ENCODE measurements at places on chromosomes 11 and 22.

DNA sequence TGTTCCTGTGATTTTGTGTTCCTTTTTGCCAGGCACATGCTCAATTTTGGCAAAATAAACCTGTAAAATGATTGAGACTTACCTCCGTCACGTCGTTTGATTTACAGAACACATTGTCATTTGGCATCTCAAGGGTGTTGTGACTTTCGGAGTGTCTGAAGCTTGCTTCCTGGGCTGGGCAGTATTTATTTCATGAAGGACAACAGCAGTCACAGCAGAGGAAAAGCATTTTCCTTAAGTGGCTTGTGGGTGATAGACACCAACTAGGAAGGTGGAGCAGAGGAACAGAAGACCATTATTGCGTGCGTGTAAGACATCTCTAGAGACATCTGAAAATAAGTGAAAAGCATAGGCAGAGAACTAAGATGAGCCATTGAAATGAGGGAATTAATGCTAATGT is 80.2 kb downstream of the SLC36A4 start:
- no peak for DNase-seq

DNA sequence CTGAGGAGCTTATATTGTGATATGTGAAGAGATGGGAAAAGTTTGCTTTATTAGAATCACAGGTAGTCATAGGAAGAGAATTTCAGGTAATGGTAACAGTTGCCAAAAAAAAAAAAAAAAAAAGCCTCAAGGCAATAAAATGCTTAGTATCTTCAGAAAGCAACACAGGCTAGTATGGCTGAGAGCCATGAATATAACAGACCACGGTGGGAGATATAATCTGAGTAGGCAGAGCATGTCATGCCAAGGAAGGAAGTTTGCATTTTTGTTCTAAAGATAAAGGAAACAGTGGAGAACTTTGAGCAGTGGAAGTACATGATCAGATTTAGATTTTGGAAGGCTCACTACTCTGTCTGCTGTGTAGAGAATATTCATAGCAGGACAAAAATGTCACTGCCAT is 211.4 kb downstream of the ETS1 start:
- no peak for DNase-seq

DNA sequence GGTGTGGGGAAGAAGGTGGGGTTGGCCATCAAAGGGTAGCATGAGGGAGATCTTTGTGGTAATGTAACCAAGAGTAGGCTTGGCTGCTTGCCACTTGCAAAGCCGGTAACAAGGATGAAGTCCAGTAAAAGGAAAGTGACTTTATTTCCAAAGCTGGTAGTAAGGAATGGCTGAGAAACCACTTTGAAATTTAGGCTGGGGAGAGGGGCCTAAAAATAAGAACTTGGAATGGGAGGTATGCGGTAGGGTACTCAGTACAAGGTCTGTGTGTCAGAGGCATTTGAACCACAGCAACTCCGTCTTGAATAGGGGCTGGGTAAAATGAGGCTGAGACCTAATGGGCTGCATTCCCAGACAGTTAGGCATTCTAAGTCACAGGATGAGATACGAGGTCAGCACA is 216.0 kb upstream of the ISX start:
- no peak for DNase-seq

DNA sequence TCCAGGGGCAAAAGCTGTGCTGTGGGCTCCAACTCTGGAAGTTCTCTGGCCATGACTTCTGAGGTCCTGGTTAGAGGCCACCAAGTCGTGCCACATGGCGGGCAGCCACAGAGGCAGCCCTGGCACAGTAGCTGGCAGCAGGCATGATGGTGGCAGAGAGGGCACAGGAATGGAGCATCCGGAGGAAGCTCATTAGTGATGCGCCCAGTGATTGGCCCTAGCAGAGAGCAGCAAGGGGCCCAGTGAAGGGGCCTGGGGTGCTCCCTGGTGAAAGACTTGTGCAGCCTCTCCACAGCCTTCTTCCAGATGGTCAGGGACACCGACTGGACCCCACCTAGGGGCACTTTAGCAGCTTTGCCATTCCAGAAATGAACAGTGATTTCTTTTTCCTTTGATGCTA is 7.0 kb downstream of the C11orf16 start:
- DNase-seq: no peak

GRCh38 chr22:41991111-41991510 is 7.5 kb upstream of the WBP2NL start:
- DNase-seq: no peak

GRCh38 chr11:134226806-134227325 is 2.4 kb downstream of the VPS26B start:
- no peak for DNase-seq

DNA sequence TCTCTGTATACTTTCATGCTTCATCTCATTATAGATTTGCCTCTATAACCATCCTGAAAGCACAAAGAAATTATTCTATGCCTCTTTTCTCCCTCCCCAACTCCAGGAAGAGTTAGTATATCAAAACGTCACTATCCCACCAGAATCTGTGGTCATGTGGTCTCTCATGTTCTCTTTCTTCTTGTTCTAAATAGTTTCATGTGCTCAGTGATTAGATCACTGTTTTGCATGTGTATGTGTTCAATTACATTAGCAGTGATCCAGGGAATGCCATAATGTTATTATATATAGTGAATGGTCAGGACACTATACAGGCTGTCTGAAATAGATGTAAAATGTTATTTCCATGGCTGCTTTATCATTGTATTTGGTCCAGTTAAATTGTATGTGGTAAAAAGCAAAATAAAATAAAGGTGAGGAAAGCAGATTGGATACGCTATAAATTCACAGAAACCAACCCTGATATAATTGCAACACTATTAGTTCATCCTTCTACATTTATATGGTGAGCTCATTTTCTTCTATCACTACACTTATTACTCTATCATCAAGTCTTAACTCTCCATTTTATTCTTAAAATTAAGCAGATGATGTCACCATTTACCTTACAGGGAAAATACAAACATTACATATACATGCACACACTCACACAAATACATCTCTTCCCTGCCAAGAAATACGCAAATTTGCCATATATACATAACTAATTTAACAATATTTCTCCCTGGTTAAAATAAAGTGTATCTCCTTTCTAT is 26.9 kb upstream of the ANO5 start:
- no peak for DNase-seq

DNA sequence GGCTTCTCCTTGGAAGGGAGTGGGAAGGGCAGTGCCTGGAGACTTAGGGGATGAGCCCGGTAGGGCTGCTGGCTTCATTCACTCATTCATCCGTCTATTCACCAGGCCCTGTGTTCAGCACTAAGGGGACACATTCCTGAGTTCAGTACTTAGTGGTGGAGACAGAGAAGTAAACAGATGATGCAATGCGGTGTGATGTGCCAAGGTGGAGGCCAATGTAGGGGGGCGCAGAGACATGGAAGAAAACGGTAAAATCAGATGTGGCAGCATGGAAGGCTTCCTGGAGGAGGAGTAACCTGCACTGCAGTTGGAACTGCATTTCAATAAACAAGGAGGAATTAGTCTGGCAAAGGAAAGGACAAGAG is 21.3 kb downstream of the GRIK4 start:
- DNase-seq: no peak

DNA sequence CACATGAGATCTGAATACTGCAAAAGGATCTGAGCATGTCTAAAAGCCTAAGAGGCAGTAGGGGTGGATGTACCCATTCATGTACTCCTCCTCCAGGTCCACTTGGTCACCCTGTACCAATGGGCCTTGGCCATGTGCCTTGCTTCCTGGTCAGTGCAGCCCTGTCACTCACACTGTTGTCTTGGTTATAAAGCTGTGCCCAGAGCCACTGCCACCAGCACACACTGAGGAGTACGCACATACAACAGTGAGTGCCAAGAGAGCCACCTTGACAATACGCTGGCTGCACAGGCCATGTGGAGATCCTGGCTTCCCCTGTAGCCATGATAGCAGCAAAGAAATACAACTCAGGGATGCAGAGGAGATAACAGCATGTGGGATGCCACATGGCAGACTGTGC is 96.4 kb upstream of the LDLRAD3 start:
- no peak for DNase-seq

GRCh38 chr11:60974726-60975125 is 3.2 kb downstream of the CD6 start:
- DNase-seq: peak; percentile 35

GRCh38 chr11:12900496-12900895 is 108.6 kb upstream of the RASSF10 start:
- DNase-seq: peak; percentile 34

- no peak for DNase-seq
Measured at GRCh38 chr11:36091256-36091811, 147.5 kb downstream of the LDLRAD3 start.

DNA sequence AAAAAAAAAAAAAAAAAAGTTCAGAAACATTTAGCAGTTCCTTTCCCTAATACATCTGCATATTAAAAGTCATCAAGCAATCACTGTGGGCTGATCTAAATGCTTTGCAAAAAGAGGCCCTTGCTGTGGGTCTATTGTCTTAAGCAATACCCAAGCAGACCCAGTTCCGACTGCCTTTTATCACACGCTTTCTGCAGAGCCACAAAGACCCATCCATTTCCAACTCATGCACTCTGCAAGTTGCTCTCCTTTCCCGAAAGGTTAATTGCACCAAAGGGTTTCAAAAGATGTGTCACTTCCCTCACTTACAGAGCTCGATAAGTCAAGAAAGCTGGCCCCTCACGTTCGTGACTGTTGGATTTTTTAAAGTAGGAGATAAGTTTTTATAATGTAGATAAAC is 138.9 kb downstream of the MPPED1 start:
- DNase-seq: no peak

DNA sequence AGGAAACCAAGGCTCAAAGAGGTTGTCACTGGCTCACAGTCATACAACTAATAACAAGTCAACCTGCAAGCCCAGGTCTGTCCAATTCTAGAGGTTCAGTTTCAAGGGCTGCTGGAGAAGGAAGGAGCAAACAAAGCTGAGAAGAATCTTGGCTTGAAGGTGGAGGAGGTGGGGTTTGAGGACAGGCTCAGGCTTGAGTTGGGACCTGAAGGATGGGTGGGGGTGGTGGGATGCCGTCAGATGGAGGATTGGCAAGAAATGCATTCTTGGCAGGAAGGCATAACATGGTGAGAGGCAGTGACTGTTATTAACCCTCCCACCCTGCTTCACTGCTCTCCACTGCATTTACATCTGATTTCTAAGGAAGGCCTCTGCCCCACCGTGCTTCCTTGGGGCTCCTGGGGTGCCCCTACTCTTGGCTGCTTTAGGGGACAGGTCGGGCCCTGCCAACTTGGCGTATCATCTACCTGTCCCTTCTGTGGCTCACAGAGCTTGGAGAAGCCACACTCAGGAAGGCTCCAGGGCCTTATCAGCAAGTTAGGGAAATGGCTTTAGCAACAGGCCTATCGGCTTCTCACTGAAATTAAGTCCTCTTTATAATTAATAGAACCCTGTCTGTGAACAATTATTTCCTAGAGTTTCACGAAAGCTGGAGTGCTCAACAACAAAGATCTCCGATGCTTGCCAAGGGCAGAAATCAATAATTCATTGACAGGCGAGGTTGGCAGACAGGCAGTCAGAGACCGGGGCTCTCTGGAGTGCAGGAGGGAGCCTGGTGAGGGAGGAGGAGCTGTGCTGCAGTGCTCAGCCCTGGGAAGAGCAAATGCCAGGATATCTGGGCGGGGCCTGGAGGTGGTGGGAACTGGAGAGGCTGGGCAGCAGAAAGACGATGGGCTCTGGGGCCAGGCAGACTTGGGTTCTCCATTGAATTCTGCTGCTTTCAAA is 84.9 kb upstream of the NARS2 start:
- DNase-seq: no peak

DNA sequence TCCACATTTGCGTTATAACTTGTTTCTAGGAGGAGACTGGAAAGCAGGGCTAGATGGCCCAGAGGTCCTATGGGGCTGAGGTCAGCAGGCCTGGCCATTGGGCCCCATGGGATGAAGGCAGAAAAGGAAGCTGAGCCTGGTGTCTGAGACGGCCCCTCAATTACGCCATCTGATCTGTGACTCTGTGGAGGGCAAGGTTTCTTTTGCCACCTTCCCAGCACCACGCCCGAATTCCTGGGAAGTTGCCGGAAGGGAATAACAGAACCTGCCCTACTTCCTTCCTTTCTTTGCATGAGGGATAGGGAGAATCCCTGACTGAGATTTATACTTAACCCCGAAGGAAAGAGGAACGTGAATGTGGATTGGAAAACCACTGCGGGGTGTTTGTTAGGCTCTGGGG is 118.1 kb downstream of the MPPED1 start:
- DNase-seq: no peak

DNA sequence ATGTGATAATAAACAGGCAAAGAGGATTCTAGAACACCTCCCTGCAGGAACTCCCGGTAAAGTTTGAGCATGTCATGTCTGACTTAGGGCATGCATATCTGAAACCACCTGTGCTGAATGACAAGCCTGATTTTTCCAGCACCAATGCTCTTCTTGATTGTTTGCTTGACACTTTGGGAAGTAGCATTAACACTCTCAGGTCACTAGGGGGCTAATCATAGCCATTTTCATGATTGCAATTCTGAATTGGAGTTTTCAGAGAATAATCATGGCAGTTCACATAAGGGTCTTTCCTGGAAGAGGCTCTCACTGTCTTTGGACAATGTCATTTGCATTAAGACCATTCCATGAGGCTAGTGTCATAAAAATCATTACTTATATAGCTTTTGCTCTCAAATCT is 234.4 kb upstream of the MTNR1B start:
- no peak for DNase-seq

GRCh38 chr11:6321961-6322362 is 1.7 kb upstream of the CAVIN3 start:
- no peak for DNase-seq

DNA sequence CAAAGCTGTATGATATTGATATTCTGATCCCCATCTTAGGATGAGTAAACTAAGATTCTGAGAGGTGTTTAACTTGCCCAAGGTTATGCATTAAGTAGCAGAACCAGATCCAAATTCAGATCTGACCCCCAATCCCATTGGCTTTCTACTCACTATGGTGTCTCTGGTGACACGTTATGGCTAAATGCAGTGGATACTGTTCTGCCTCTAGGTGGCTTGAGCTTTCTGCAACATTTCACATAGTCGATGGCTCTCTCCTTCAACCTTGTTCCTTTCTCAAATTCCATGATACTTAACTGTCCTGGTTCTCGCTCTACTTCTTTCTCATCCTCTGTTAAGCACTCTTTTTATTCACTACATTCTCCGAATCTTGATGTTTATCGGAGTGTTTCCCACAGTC is 9.4 kb downstream of the C11orf97 start:
- DNase-seq: no peak

GRCh38 chr22:48366591-48366990 is 1461.1 kb downstream of the BRD1 start:
- no peak for DNase-seq

All from muscle of back (tissue), 13 donors.